ENCODE measurements at places on chromosomes 2 and 18.
A peak's percentile ranks its signal among the peaks of the same experiment; 100 is the strongest.

DNA sequence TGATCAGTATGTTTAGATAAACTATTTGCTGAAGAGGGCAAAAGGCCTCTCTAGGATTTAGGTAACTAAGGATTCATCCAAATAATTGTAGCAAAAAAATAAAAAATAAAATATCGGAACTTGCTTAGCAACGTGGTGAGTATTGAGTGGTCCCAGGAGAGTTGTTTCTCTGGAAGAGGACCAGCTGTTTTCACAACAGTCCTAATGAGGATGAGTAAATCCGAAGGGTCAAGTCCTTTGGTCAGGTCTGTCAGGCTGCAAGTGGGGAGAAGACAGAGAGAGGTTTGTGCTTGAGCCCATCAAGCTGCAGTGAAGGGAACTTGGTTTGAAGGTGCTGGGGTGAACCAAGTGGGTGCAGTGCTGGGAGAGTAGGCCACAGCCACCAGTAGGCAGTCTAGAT lies 539.2 kb downstream of the SLC4A3 start:
- no peak for DNase-seq

GRCh38 chr2:5692561-5693286 lies 540 bp downstream of the SOX11 start:
- DNase-seq: peak; percentile 28

- no peak for DNase-seq
Measured at GRCh38 chr2:234493796-234494195, 3.1 kb downstream of the ARL4C start.

DNA sequence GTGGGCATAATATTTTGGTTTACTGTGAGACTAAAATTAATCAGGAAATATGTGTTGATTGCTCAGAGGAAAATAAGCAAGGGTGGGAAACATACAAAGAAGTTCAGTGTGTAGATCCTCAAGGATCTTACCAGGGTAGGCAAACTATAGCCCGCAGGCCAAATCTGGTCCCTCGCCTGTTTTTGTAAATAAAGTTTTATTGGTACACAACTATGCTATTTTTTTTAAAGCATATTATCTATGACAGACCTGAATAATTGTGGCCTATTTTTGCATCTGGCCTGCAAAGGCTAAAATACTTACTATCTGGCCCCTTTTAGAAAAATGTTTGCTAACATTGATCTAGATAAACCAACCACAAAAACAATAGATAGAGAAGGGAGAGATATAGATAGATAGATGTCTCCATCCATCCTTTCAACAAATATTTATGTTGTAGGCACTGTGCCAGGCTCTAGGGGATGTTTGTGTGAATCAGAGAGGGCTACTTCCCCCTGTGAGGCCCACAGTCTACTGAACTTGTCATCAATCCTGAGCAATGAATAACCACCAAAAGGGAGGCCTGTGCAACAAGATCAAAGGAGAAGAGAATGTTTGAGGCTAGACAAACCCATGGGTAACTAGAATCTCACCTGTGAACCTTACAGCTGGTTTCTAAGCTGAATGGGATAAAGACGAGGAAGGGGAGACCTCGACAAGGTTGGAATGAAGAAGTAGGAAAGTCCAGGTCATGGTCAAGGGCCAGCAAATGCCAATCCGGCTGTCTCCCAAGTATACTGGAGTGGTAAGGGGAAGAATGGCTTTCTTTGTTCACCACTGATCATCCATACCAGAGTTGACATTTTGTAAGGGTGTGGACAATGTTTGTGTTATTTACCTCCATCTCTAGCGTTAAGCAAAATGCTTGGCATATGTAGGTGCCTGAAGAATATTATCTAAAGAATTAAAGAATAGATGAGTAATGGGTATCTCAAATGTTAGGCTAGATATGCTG lies 23.6 kb downstream of the ALPK2 start:
- peak; percentile 26 for DNase-seq

DNA sequence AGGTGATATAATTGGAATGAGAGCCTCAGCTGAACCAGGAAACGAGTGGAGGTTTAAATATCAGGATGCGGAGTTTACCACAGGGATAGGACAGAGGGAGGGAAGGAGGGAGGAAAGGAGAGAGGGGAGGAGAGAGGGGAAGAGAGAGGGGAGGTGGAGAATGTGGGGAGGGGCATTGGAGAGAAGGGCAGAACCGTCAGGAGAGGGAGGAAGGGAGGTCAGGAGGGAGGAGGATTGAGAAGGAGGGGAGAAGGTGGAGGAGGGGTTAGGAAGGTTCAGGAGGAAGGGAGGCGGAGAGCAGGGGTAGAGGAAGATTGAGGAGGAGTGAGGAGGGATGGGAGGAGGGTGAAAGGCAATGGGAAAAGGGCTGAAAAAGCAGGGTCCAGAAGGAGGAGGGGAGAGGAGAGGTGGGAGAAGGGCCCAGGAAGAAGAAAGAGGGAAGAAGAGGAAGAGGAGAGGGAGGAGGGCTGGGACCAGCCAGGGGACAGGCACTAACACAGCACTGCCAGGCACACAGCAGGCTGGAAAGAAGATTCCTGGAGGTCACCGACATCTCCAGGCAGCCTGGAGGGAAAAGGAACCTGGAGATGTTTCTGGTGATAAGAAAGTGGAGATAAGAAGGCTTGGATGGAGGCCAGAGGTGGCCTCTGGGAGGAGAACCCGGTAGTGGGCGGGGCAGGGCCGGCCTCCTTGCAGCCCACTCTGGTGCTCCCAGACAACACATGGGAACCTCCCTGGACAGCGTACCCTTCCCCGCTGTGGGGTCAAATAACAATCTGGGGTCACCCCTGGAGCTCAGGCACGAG lies 176.7 kb upstream of the SMAD2 start:
- DNase-seq: no peak

- no peak for DNase-seq
Measured at GRCh38 chr18:57466307-57466706, 31.1 kb downstream of the ONECUT2 start.

- DNase-seq: no peak
Measured at GRCh38 chr18:3397786-3398185, 52.2 kb upstream of the TGIF1 start.

All from AG08396 (cell line).